ENCODE measurements at places on chromosomes 1 and 21.

- DNase-seq = no peak
Observed at GRCh38 chr1:56399326-56399725, 180.0 kb downstream of the PLPP3 start.

- DNase-seq = no peak
Observed at GRCh38 chr1:38129473-38129872, 82.9 kb upstream of the POU3F1 start.

DNA sequence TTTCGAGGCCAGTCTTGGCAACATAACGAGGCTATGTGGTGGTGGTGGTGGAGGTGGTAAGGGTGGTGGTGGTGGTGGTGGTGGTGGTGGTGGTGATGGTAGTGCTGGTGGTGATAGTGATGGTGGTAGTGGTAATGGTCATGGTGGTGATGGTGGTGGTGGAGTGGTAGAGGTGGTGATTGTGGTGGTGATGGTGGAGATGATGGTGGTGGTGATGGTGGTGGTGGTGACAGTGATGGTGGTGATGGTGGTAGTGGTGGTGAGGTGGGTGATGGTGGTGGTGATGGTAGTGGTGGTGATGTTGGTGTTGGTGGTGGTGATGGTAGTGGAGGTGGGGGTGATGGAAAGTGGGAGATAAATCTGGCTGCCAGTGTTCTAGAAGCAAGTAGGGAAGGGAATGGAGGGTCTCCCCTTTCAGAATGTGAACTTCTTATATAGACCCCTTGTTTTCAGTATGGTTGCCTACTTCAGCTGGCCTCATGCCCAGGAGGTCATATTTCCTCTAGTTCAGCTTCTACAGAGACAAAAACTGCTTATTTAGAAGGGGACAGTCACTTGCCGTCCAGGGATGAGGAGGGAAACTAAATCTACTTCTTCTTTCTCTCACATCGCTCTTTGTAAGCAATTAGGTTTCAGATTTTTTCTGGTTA lies 27.5 kb downstream of the SH3BGR start:
- DNase-seq = no peak

DNA sequence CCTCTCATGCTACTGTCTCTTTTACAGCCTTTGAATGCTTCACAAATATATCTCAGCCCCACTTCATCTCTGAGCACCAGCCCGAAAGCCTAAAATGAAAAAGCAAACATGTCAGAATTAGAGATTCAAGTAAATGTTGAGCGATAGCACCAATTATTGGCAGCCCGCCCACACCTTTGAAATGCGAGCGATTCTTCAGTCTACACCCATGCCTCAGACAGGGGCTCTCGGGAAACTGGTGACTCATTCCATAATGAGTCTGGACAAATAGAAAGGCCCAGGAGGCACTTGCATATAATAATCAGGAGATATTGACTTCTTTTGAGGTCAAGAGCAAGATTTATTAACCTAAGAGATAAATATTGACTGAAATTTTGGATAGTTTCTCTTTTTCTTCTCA lies 487.3 kb upstream of the PTBP2 start:
- DNase-seq = no peak

- DNase-seq = no peak
Observed at GRCh38 chr1:67469431-67469830, 39.2 kb upstream of the SERBP1 start.

- DNase-seq = no peak
Observed at GRCh38 chr1:119015547-119015946, 27.4 kb upstream of the TBX15 start.

- no peak for DNase-seq
Observed at GRCh38 chr1:20625176-20626097, 7.8 kb upstream of the PINK1 start.

DNA sequence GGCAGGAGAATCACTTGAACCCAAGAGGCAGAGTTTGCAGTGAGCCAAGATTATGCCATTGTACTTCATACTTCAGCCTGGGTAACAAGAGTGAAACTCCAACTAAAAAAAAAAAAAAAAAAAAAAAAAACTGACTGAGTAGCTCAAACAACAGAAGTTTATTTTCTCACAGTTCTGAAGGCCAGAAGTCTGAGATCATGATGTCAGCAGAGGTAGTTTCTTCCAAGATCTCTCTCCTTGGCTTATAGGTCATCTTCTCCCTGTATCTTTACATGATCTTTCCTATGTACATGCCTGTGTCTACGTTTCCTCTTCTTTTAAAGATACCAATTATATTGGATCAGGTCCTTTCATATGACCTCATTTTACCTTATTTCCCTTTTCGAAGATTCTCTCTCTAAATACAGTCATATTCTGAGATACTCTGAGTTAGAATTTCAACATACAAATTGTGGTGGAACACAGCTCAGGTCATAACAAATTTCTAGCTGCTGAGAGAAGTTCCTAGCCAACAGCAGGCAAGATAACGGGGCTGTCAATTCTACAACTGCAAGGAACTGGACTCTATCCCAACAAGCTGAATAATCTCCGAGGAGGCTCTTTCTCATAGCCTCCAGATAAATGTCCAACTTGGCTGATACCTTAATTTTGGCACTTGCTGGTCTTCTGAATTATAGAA lies 187.7 kb upstream of the ADAMTS5 start:
- DNase-seq = no peak

GRCh38 chr1:86573763-86574484 lies 27.0 kb downstream of the CLCA4 start:
- no peak for DNase-seq

DNA sequence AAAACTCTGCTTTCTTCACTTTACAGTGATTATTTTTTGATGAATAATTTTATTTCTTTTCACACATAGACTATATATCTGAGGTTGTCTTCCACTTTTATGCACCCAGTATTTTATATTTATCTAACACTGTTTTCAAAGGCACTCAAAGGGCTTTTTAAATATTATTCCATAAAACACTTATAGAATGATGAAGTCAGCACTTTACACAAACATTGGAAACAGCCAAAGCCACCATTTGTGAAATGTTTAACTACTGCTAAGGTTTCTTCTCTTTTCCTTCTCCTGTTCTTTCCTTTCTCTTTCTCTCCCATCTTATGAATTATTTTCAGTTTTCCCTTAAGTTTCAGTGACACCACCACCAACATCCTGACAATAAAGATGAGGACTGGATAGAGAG lies 317.7 kb upstream of the FAM78B start:
- DNase-seq = no peak

DNA sequence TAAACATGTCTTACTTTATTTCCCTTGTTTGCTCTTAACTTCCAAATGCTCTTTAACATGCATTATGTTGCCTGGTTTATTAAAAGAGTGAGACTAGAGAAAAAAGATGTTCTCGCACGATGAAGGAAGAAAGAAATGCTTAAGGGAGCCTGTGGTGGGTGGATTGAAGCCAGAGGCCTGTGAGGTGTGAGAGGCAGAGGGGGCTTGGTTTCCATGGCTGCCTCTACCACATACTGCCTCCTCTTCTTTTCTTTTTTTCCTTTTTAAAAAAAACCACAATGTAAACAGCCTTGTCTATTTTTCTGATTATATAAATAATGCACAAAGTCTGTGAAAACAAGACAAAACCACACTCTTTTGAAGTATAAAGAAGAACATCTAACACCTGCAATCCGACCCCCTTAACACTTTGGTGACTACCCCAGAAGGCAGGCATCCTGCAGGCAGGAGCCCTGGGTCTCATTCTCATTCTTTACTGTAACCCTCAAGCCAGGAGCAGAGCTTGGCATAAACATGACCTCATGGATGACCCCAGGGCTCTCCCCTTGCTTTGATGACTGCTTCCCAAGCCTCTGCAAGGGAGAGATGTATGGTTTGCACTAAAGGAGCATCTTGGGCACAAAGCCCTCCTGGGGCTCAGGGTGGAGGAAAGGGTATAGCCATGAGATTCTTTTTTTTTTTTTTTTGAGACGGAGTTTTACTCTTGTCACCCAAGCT lies 10.1 kb upstream of the PARP1 start:
- no peak for DNase-seq

- no peak for DNase-seq
Observed at GRCh38 chr1:99266726-99267125, 2.4 kb downstream of the PLPPR4 start.

DNA sequence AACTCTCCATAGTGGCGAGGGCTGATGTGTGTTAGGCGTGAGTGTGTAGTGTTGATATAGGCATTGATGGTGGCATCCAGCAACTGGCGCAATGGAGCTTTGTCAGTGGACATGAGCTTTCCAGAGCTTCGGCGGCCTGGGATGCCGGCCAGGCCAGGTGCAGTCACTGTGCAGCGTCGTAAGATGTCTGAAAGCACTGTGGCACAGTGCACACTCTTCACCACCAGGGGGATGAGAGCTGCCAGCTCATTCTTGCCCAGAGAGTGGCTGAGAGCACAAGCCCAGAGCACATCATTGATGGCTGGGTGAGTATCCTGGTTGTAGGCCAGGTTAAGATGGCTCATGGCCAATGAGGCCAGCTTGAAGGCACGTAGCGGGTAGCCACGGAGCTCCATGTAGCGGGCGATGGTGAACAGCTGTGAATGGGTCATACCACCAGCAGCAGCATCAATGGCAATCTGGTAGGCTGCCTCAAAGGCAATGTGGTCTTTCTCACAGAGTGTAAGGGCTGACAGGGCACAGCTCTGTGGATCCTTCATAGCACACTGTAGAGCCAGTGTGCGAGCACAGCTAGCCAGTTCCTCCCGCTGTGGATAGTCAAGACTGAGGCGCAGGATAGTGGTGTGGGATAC lies 6.7 kb downstream of the UROD start:
- DNase-seq = peak; percentile 78

DNA sequence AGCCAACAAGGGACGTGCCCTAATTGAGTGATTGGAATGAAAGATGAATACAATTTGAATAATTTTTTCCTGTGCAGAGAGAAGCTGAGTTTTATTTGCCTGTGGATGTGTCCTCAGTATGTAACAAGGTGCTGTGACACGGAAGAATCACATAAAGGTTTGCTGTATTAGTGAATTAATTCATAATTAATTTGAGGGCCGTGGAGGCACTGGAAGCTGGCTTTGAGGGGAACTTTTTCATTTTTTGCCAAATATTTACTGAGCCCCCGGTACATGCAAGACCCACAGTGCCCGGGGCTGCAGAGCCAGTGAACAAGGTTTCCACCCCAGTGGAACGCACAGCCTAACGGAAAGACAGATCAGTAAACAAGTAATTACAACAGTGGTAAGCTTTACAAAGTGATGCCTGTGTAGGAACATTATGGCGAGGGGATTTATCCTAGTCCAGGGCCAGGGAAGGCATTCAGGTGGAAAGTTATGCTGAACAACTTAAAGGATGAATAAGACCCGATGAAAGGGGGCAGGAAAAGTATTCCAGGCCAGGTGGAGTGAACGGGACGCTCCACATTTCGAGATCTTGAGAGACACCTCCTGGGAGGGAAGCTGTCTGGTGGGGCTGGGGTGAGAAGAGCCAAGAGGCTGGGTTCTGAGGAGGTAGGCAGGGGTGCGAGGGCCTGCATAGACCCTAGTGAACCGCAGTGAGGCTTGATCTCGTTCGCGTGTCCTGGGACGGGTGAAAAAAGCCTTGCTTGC lies 773 bp upstream of the RCC2 start:
- no peak for DNase-seq

GRCh38 chr21:27776925-27777553 lies 810.2 kb upstream of the ADAMTS5 start:
- DNase-seq = no peak

DNA sequence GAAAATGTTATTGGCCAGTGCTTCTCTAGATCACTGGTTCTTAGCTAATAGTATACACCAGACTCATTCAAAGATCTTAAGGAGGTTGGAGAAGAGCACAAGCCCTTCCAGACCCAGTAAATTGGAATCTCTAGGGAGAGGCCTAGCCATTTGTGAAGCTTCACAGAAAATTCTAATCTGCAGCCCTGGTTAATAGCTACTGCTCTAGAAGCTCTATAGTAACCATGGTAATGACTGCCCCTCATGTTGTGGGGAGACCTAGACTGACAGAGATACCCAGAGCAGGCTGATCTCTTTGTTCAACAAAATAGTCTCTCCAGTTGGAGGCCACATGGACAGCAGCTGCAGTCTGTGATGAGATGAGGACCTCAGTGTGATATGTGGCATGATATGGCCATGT lies 31.7 kb downstream of the ARID1A start:
- DNase-seq = no peak

- peak; percentile 12 for DNase-seq
Observed at GRCh38 chr21:25507522-25507921, 99.8 kb downstream of the MRPL39 start.

DNA sequence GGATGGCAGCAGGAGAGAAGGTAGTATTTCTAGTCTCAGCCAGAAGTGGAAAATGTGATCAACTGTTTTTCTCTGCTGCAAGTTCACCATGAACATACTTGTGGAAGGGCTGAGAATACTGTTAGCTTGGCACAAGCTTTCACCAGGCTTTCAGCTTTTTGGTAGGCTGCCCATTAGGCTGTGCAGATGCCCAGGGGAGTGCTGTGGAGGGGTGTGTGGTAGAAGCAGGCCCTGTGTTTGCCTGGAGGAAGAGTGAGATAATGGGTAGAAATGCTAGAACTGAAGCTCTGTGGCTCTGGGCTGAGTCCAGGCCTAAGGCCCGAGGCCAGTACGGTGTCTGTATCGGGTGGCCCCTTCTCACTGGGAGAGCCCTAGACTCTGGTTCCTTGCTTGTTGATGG lies 9.8 kb downstream of the DNAJC6 start:
- no peak for DNase-seq

- no peak for DNase-seq
Observed at GRCh38 chr21:41537356-41537755, 29.4 kb upstream of the TMPRSS2 start.

DNA sequence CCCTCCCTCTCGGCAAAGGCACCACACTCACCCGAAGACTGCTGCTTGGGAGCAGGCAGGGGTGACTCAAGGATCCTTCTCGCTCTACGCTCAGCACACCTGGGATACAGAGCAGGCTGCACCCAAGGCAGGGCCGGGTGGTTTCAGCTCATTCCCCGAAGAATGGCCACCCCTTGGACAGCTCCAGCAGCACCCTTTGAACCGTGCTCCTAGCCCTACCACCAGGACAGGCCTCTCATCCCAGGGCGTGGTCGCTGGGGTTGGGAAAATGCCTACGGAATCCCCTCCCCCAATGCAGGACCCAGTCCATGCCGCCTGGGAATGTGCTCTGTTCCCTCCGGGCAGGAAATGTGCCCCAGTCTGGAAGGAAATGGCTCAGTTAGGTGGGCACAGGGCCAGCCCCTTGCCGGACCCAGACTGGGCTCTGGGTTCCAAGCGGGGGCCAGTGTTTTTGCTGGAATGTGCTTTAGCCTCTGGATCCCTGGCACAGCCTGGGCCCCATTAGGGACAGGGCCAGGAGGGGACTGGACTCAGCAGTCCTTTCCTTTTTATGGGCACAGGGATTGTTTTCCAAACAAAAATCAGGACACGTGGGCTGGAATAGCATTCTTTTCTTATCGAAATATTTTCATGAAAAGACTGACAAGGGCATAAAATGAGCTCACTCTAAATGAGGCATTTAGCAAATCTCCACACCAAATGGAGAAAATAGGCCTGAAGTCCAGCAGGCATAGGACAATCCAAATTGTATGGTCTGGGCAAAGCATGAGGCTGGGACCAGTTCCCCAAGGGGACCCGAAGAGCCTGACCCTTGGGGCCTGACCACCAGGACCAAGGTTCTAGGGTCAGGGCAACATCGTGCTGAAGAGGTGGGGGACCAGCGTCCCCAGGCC lies 7.3 kb downstream of the TMEM82 start:
- no peak for DNase-seq
